GM13976 (cell line): ENCODE measurements at places on chromosomes 2 and 18.

DNA sequence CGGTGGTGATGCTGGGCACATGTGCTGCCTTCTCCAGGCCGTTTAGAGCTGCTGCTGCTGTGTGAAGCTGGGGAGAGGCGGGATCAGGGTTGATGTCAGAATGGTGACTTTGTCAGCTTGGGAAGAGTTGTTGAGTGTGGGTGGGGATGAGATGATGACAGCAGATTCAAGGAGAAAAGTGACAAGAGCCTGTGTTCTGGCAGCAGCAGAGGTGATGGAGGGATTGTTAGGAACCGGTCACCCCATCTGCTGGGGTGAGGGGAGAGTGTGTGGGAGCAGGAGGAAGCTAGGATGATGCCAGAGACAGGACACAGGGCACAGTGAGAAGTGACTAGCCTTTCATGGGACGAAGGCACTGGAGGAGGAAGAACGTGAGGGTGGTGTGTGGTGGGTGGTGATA, 345.5 kb downstream of the RNF144A start:
- no peak for DNase-seq

GRCh38 chr18:76977108-76977621, 154.8 kb downstream of the ZNF236 start:
- DNase-seq = no peak

- DNase-seq = no peak
Observed at GRCh38 chr18:47179520-47179919, 3.4 kb upstream of the IER3IP1 start.

DNA sequence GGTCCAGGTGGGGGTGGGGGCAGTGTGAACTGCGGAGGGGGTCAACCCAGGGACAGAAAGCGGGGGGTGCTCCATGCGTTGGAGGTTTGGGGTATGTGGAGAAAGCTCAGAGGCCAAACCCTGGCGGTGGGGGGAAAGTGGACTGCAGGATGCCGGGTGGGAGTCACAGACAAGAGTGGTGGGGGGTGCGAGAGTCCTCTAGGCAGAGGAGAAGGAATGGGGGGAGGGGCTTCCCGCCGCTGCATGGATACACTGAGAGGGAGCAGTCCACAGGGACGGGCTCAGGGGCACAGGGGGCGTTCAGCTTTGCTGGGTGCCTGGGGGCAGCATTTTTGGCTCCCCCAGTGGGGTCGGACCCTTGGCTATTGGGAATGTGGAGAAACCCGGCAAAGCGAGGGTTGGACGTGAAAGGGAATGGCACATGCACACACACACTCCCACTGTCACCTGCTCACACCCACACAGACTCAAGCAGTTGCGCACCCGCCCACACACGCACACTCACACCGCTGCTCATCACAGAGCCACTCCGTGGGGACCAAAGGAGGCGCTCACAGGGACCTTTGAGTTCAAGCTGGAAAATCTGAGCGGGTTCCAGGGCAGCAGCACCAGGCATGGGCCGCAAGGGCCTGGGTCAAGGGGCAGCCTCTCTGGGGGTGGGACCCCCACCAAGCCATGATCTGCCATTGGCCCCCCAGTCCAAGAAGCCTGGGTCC, 7.7 kb downstream of the GBX2 start:
- DNase-seq = peak; percentile 27

GRCh38 chr2:224121406-224122067, 82.5 kb upstream of the SERPINE2 start:
- no peak for DNase-seq

DNA sequence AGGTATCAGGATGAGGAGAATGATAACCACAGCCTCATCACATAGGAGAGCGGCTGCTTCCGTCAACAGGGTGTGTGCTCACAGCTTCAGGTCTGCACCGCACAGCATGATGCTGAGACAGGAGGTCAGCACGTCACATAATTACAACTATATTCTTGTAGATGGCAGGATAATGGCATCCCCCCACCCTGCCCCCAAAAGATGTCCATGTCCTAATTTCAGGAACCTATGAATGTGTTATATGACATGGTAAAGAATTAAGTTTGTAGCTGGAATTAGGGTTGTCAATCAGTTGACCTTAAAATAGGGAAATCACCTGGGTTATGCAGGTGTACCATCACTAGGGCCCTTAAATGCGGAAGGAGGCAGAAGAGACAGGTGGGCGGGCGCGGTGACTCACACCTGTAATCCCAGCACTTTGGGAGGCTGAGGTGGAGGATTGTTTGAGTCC, 73.9 kb downstream of the ARL4C start:
- DNase-seq = no peak

- DNase-seq = no peak
Observed at GRCh38 chr2:132873738-132874137, 203.7 kb upstream of the LYPD1 start.

GRCh38 chr2:68438455-68439303, 28.4 kb downstream of the FBXO48 start:
- DNase-seq = peak; percentile 40

- DNase-seq = no peak
Observed at GRCh38 chr2:215409331-215410127, 26.3 kb downstream of the FN1 start.

- DNase-seq = no peak
Observed at GRCh38 chr2:240966906-240967680, 31.3 kb upstream of the SNED1 start.

- DNase-seq = no peak
Observed at GRCh38 chr2:28052691-28053090, 162.2 kb downstream of the BABAM2 start.

GRCh38 chr2:149064856-149065630, 26.5 kb downstream of the LYPD6B start:
- no peak for DNase-seq

- DNase-seq = no peak
Observed at GRCh38 chr2:240893363-240893844, 2.6 kb downstream of the MAB21L4 start.

DNA sequence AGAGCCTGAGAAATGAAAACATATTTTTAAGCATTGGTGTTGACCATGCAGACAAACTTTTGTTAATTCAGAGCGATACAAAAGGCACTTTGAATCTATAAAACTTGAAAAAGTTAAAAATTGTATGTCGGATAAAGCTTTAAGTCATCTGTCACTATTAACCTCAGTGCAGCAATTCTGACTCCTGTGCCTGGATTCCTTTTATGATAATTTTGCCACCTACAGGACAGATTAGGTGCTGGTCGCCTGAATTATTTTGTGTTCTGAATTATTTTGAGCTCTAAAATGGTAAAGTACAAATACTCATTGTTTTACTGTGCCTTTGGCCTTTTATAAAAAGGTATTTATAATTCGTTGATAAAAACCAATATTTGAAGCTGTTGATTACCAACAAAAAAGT, 19.4 kb upstream of the RNF138 start:
- peak; percentile 47 for DNase-seq

DNA sequence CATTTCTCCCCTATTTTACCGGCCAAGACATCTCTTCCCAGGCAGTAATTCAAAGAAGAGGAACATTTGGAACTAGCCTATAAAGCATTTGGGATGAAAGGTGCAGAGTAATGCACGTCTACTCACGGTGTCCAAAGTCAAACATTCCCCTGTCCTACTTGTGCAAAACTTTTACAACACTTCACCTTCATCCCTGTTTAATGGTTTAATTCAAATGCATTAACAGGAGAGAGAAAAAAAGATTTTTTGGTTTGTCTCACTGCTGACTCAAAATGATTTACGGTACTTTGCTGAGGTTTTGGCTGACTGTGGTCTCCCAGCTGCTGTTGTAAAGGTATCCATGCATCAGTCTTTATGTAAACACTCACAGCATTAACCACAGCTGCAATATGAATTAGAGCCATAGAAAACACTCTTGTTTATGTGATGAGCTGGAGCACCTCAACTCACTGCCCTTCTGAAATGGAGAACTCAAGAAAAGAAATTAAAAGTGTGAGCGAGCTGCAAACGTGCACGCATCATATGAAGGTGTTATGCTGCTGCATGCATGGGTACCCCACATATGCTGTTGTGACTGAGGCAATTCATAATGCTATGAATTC, 220.5 kb downstream of the PIEZO2 start:
- peak; percentile 70 for DNase-seq

- DNase-seq = no peak
Observed at GRCh38 chr2:58072102-58072501, 25.5 kb downstream of the VRK2 start.

GRCh38 chr2:128793404-128793803, 474.7 kb upstream of the HS6ST1 start:
- no peak for DNase-seq

DNA sequence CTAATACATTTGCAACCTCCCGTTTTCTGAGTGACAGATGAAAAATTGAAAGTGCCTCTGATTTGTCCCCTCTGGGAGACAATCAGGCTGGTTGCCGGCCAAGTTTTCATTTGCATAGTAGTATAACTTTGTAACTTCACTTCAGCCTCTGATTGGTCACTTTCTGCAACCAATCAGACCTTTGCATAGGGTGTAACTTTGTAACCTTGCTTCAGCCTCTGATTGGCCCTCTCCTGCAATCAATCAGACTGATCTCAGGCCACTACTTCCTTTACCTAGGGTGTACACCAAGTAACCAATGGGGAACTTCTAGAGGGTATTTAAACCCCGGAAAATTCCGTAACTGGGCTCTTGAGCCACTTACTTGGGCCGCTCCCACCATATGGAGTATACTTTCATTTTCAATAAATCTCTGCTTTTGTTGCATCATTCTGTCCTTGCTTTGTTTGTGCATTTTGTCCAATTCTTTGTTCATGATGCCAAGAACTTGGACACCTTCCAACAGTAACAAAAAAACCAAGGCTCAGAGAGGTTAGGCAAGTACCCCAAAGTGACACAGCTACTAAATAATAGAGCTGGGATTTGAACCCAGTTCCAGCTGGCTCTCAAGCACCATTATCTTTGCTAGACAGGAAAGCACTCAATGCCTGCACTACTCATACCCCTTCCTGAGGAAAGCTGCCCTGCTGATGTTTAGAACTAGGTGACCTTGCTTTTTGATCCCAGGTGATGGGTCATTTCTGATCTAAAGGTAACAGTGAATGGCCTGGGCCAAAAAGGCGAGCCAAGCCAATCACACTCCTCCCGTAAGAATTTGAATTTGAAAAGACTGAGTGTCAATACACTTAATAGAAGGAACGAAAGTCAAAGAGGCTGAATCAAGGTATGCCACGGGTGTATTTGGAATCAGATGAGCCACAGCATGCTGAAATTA, 10.9 kb upstream of the MYOM1 start:
- no peak for DNase-seq

GRCh38 chr2:201600906-201601305, 42.4 kb downstream of the TMEM237 start:
- no peak for DNase-seq

DNA sequence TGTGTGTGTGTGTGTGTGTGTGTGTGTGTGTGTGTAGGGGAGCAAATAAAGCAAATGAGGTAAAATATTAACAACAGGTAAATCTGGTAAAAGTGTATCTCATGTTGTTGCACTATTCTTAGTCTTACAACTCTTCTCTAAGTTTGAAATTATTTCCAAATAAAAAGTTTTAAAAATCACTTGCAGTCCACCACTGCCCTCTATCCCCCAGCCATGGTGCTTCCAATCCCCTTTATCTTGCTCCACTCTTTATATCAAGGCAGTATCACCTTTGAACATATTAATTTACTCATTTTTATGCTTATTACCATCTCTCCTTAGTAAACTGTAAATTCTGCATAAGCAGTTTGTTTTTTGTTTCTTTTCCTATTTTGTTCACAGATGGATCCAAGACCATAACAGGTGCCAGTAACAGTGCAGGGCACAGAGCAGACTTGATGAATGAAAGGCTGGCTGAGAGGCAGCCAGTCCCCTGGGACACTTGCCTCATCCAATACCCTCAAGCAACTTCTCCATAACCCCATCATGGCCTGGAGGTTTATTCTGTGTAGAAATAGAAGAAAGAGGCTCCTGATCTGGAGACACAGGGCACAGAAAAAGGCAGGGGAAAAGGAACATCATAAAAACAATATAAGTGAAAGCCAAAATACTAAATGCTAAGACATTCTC, 67.6 kb downstream of the LDAH start:
- DNase-seq = no peak

DNA sequence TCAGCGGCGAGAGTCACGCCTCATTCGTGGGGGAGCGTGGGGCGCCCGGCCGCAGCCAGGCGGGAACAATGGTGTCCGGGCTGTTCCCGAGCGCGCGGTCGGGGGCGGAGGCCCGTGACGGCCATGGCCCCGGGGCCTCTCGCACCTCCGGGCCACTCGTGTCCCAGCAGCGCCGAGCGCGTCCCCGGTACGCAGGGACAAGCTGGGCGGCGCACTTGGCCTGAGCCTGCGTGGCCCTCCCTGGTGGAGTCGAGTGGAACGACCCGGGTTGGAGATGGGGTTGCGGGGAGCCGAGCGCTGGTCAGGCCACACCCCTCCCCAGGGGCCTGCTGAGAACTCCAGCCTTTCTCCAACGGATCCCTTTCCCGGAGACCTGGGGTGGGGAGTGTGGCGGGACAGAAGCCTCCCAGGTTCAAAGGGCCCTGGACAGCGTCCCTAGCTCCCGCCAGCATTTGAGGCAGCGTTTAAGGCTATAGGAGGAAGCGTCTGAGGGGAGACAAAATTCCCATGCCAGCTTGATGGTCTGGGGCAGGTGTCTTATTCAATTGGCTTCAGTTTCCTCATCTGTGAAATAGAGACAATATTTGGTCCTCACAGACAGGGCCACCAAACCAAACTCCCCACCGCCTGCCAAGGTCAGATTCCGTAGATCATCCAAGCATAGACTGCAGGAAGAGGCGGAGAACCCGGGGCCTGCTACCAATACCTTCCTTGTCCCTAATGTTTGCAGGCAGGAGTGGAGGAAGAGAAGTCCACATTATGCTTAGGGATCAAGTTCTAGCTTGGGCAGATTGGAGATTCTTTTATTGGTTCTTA, 553 bp downstream of the CNDP2 start:
- no peak for DNase-seq

DNA sequence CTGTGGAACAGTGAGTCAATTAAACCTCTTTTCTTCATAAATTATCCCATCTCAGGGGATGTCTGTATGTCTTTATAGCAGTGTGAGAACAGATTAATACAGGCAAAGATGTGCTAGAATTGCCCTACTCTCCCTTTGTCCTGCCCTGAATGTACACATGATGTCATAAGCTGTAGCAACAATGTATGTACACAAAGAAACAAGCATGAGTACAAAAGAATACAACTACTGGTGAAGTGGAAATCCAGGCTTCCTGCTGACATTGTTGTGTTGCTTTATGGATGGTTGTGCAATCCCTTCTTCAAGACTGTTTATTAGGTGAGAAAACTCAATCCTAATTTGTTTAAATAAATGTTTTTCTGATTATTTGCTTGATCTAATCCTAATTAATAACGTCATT, 446.6 kb downstream of the DSC3 start:
- no peak for DNase-seq

DNA sequence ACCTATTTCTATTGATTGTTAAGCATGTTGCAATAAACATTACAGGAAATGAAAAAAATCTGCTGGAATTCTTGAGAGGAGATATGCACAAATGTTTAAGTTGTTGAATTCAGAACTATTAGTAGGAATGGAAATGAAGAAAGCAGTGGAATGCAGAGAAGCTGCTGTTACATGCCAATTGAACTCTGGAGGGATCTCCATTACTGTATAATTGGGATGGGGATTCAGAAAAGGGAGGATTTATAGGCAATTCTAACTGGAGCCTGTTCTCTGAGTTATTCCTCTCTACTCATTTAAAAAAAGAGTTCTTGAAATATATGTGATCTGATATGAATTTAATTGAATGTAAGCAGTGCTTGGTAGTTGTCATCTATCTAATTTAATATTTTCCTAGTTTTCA, 2.6 kb upstream of the ASXL3 start:
- DNase-seq = no peak

- DNase-seq = no peak
Observed at GRCh38 chr18:56458770-56459712, 179.4 kb downstream of the TXNL1 start.
